ENCODE measurements at places on chromosomes 1 and 21.
A peak's percentile ranks its signal among the peaks of the same experiment; 100 is the strongest.

- no peak for DNase-seq
These were observed 70.6 kb upstream of the GCLM start for GRCh38 chr1:93979718-93980319.

DNA sequence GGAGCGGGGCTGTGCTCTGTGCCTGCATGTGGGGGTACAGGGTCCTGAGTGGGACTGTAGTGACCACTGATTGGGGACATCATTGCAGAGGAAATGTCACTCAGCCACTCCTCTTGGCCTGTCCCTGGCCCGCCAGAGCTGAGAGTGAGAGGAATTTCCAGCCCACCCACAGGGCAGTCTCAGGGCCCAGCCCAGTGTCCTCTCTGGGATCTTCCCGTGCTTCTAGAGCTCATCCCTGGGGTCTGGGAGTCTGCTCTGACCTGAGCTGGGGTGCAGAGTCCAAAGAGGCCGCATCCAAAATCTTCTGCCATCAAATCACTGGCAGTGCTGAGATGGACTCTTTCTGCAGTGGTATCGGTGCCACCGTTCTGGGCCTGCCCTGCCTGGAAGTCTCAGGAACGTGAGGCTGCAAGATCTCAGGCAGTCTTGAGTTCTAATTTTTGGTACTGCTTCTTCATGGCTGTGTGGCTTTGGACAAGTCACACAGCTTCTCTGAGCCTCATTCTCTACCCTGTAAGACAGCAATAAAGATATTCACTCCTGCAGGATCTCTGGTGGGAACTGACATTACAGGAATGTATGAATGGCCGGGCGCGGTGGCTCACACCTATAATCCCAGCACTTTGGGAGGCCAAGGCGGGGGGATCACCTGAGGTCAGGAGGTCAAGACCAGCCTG is 100.8 kb upstream of the TARDBP start:
- DNase-seq: no peak

GRCh38 chr21:36470294-36470693 is 9.6 kb downstream of the CLDN14 start:
- no peak for DNase-seq

GRCh38 chr21:16162953-16163352 is 433.2 kb downstream of the USP25 start:
- DNase-seq: no peak

DNA sequence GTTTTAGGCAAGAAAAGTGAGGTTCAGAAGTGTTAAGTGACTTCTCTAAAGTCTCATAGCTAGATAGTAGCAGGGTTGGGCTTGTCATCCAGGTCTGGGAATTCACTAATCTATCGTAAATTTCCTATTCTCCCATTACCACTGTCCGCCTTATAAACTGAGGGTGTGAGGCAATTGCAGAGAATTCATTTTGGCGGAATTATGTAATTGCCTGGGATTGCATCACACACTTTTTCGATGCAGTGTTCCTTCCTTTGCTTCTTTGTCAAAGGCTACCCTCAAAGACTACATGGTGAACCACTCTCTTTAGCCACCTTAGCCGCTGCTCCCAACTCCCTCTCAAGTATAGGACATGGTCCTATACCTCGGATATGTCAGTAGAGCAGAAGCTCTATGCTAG is 19.1 kb downstream of the SELP start:
- DNase-seq: no peak

DNA sequence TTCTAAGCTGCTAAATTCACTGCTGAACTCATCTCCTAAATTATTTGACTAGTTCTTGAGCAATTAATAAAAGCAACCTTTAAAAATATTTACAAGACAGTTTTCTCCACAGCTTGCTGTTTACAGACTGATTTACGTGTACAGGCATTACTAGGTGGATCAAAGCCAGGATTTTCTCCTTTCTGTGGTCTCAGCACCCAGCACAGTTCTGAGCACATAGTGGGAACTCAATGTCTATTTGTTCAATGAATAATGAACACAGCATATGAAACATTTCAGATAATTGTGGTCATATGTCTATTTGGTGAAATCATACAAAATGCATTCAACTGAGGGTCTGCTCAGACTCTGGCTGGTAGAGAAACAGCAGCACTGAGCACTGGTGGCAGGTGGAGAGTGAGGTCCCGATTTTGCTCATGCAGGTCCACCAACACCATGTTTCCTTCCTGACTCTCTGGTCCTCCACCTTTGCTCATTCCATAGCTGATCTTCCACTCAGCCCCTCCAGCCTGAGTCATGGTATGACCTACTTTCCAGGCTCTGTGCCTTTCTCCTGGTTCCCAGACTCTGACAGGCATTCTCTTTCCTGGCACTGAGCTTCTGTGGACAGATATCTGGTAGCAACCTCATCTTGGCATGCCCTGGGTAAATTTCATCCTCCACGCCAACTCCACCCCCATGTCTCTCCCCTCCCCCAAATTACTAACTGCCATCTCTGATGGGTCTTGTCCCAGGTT is 311.3 kb downstream of the TGFB2 start:
- DNase-seq: no peak

GRCh38 chr1:114032271-114033215 is 53.3 kb downstream of the OLFML3 start:
- DNase-seq: no peak

- no peak for DNase-seq
These were observed 148.1 kb downstream of the RGS7 start for GRCh38 chr1:241208910-241209379.

DNA sequence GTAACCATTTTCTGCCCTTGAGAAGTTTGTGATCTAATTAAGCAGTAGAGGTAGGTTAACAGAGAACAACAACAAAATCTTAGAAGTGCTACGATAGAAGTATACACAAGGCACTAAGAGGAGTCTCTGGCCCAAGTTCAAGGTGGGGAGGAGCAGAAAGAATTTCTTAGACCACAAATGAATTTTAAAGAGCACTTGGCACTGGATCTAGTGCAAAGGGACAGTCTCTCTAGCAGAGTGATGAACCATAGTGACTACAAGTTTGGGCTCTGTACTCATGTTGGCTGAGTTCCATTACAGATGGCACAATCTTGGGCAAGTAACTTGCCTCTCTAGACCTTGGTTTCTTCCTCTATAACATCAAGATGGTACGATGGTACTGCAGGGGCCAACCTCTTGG is 33.3 kb upstream of the PIGC start:
- DNase-seq: no peak

DNA sequence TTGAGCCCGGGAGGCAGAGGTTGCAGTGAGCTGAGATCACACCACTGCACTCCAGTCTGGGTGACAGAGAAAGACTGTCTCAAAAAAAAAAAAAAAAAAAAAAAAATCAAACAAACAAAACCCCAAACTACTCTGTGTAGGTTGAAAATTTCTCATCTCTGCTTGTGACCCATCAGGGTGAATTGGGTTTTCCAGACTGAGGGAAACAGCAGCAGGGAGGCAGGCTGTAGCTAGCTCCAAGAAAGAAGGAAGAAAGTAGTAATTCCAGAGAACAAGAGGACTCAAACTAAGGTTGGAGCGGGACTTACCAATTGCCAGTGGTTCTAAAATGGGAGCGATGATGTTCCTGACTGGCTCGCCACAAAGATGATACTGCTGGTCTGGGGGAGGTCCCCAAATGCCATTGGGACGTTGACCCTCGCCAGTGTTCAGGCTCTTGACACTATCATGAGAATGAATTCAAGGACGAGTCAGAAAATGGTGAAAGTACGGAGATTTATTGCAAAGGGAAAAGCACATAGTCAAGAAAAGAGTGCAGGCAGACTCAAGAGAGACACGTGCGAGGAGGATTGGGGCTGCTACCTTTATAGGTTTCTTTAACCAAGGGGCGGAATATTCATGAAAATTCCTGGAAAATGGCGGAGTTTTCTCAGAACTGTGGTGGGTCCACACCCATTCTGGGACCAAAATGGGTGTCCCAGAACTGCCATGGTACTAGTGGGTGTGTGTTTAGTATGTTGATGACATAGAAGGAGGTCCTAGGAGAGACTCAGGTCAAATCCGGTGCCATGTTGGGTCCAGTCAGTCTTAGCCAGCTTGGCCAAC is 13.4 kb downstream of the AADACL4 start:
- no peak for DNase-seq

DNA sequence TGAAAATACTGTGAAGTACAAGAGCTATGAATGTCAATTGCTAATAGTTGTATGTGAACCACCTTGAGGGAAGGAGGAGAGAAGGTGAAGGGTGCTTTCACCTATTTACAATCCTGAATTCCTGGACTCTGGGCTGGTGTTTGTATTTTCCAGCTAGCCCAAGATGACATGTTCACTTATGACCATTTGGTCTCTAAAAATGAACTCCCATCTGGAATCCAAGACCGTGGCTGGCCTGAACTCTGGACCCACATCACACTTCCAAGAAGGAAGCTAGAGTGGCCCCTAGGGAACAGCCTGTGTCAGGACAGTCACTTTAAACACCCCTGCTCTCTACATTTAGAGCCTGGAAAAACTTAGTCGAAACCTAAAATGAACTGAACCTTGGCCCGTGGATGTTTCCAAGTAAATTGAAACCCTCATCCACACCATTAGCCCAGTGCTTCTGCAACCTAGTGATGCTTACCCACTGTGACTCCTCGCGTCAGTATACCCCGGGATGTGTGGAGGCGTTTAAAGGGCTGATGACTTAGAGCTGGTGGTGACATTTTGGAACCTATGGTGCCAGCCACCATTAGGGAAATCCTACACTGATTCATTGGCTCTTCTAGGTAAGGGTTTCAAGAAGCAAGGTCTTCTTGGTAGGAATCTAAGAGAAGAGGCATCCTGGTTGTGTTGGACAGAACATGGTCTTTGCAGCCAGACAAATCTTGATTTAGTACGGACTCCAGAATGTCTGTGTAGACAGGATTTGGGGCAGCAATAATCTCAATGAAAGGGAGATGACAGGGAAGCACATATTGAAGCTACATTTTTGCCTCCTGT is 171.5 kb upstream of the IRF2BP2 start:
- no peak for DNase-seq

DNA sequence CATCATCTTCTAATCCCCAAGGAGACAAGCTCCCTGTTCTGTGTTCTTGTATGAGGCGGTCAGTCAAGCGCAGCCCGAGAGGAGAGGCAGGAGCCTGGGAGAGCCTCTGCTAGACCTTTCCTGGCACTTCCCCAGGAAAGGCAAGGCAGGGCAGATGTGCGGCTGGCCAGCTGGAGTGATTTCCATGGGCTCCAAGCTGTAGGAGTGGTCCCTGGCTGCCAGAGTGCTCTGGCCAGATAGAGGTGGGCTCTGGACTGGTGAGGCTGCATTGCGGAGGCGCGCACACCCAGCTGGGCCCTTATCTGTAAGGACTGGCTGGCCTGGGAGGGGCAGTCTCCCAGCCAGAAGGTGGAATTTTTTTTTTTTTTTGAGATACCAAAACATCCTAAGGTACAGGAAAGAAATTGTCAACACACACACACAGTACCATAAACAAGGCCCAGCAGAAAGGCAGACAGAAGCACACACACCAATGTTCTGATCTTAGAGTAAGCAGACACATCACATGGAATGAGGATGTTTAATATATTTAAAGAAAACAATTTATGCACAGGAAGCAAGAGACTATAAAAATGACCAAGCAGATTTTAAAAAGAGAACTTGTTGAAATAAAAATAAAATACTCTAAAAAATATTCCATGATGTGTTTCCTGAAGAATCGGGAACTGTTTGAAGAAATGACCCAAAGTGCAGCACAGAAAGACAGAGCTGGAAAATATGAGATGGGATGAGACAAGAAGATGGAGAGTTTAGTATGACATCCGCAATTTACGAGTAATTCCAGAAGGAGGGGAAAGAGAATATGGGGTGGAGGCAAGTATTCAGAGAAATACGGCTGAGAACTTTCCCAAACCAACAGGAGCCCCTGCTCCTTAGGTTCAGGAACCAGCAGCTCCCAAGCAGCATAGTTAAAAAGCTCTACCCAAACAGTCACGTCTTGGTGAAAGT is 13.4 kb downstream of the IBA57 start:
- no peak for DNase-seq

- DNase-seq: no peak
These were observed 502.3 kb downstream of the KCNT2 start for GRCh38 chr1:196105901-196106300.

- DNase-seq: no peak
These were observed 3.2 kb downstream of the SLC25A33 start for GRCh38 chr1:9542430-9542829.

DNA sequence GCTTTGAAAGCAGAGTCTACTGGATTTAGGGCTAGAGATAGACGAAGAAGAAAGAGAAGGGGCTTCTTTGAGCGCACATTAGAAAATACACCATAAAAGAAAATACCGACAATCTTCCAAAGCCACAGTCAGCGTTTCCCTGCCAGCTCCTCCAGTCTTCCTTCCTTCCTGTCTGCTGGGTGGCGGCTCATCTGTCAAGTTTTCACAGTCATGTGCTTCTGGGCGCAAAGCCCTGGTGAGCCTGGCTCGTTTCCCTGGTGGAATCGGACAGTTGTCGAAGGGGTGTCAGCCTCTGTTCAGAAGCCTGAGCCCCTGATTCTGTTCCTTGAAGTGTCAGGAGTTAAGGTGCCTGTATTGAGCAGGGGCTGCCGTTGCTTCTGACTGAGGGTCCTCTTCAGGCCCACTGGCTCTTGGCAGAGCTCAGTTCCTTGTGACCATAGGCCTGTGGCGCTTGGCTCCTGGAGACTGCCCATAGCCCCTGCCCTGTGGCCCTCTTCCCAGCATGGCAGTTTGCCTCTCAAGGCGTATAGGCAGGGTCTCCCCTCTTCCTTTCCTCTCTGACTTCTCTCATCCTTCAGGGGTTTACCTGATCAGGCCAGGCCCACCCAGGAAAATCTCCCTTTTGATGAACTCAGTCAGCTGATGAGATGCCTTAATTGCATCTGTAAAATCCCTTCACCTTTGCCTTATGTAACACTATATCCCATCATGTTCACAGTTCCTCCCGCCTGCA is 58.6 kb downstream of the ADARB1 start:
- no peak for DNase-seq

GRCh38 chr1:38585460-38585859 is 274.1 kb downstream of the RRAGC start:
- no peak for DNase-seq

DNA sequence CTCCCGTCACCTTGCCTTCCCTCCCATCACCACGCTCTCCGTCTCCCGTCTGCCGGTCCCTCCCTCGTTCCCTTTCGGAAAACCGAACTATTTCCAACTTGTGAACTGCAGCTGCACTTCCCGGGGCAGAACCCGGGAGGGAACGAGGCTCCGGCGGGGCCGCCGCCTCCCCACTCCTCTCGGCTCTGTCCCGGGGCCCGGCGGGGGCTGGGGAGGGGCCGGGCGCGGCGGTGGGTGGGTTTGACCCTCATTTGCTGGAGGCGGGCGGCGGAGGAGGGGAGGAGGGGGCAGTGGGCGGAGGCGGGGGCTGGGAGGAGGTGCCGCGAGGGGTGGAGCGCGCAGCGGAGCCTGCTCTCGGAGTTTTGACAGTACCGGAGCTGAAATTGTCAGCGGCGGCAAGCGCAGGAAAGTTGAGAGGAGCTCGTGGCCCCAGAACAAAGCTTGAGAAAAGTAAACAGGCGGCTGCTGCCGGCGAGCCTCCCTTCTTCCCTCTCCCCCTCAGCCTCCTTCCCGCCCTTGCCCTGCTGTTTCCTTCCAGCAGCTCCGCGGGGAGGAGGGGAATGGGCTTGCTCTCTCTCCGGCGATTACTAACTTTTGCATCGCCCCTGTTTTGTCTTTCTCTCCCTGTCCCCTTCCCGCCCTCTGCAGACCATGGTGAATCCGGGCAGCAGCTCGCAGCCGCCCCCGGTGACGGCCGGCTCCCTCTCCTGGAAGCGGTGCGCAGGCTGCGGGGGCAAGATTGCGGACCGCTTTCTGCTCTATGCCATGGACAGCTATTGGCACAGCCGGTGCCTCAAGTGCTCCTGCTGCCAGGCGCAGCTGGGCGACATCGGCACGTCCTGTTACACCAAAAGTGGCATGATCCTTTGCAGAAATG is 2.9 kb downstream of the LMO4 start:
- DNase-seq: peak; percentile 39

- DNase-seq: no peak
These were observed 11.3 kb downstream of the NIPAL3 start for GRCh38 chr1:24426744-24427544.

GRCh38 chr1:7688659-7689058 is 82.4 kb upstream of the VAMP3 start:
- DNase-seq: no peak

Measured in hippocampal formation (tissue), 2 donors.